HuH-7 (cell line): ENCODE measurements at places on chromosomes 6 and 20.

DNA sequence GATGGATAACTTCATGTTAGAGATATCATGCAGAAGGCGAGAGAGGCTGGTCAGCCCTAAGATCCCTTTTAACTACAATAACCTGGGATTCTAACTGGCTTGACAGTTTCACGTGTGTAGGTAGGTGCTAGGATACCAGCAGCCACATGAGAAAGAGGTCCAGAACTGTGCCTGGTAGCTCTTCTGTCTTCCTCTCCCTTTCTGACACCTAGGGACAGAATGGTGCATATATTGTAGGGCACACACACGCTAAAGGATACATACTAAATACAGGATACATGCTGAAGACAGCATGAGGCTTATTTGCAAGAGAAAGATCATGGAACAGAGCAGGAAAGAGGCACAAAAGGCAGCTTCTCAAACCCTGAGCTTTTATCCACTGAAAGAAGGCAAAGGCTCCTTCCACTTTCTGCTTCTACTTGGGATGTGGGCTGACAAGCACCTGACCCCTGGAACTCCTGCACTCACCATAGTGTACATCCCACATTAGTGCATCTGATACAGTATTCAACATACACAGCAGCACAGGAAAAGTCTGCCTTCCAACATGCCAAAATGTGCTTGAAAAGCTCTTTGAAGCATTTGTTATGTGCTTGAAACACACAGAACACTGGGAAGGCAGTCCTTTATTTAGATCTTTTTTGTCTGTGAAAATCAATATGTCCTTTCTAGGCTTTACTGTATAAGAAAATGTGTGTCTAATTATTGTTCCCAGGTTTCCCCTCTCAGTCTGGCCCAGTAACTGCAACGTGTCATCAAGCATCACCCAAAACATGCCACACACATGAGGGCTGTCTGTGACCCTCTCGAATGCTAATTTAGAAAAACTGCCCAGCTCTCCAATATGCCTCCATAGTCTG lies 3.2 kb downstream of the SLC22A23 start:
- no peak for DNase-seq

GRCh38 chr20:10672624-10673127 lies 1.1 kb downstream of the JAG1 start:
- no peak for DNase-seq

DNA sequence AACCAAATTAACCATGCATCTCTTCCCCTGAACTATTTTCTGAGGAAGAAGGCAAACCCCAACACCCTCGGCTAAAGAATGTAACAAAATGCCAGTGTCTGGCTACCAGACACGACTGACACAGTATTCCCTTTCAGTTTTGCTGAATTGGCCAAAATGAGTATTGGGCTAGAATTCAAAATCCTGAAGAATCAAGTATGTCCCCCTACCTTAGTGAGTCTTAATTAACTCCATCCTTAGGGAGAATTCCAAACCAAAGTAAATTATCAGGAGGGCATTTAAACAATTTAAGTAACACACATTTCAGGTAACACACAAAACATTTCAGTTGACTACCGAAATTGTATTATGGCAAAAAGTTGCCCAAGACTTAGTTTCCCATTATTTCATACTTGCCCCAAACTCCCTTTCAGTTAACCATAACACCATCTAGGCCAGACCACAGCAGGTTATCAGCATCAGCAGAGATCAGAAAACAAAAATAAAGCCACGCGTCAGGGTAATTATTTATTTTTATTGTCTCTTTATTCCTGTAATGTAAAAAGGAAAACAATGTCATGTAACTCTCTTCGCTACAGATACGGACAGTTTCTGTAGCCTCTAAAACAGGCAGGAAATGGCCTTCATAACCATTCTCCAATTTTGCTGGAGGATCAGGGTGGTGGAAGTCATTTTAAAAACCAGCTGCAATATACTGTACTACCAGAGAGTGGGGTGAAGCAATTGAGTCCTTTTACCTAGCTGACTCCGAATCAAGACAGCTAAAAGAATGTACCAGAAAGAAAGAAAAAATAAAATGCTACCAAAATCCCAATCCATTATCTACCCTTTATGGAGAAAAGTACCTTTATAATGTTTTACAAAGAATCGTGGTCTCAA lies 1.9 kb downstream of the SNX5 start:
- peak; percentile 74 for DNase-seq

GRCh38 chr6:166815629-166816028 lies 140.7 kb downstream of the RNASET2 start:
- no peak for DNase-seq

- DNase-seq = no peak
Measured at GRCh38 chr6:8130399-8130798, 28.1 kb upstream of the EEF1E1 start.

DNA sequence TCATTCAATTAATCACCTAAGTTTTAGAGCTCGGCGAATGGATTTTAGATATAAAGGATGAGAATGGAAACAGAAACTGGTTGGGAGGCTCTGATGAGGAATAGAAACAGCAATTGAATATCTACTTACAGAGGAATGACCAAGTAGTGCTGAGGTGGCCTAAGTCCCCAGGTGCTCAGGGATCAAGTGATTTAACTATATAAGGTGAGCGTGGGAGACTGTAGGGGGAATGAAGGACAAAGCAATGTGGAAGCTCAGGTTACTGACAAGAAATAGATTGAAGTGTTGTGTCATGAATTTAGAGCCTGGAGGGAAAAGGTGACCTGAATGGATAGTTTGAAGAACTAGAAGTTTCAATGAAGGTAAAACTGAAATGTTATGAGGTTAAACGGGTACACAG lies 495.4 kb upstream of the SOX4 start:
- no peak for DNase-seq

DNA sequence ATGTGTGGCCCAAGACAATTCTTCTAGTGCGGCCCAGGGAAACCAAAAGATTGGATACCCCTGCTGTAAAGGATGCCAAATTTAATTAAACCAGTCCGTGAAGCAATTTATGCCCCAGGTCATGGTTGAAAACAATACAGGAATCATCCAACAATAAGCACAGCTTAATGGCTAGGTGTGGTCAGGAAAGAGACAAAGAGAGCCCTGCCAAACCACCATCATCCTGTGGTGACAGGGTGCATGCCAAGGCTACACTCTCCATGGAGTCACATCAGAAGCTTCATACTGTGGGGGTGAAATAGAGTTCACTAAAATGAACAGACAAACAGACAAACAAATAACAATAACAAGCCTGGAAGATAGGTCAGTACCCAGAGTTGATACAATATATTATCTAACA lies 62.7 kb downstream of the DZANK1 start:
- DNase-seq = no peak

- no peak for DNase-seq
Measured at GRCh38 chr6:72661411-72661810, 39.5 kb downstream of the KCNQ5 start.

DNA sequence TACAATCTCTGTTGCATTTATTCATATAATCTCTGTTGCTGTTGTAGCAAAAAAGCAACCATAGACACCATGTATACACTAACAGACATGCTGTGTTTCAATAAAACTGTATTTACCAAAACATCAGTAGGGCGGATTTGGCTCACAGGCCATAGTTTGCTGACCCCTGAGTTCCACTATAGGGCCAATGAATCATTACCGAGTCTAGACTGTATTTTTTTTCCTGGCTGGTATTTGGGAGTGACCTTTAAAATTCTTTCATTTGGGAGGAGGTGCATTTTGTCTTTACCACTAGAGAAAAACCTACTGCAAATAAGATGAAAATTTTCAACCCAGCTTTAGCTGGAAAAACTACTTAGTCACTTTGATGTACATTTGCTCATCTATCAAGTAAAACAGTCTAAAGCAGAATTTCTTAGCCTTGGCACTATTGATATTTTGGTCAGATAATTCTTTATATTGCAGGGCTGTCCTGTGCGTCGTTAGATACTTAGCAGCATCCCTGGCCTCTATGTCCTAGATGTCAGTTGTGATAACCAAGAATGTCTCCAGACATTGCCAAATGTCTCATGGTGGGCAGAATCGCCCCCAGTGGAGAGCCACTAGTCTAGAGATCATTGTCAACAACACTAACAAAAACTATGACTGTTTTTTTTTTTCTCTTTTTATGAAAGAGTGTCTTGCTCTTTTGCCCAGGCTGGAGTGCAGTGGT lies 39.5 kb downstream of the DCBLD1 start:
- DNase-seq = no peak

- no peak for DNase-seq
Measured at GRCh38 chr20:14189794-14190402, 147.5 kb downstream of the FLRT3 start.

DNA sequence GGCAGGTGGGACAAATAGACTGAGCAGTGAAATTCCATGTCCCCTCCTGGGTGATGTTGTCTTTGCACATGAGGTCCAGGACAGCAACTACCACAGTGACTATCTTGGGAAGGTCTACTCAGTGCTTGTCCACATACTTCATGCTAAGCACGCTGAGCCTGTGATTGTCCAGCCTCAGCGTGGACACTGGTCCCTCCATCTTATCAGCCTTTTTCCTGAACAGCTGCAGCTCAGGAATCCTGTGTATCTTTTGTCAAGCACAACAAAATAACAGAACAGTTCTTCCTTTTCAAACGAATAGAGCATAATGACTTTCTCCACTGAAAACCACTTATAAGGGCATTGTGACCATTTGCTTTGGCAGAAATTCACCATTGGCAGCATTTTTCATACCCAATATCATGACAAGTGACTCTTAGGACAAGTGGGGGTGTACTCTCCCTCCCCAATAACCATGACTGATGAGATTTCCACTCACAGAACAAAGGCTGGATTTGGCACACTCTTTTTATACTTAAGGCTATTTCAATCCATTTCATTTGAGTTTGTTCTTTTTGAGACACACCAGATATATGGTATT lies 90.3 kb downstream of the FYN start:
- DNase-seq = no peak

GRCh38 chr6:107132330-107132954 lies 17.1 kb upstream of the BEND3 start:
- no peak for DNase-seq

- DNase-seq = no peak
Measured at GRCh38 chr20:17584689-17585088, 14.8 kb downstream of the DSTN start.

- DNase-seq = no peak
Measured at GRCh38 chr6:150878347-150879213, 13.1 kb downstream of the MTHFD1L start.

DNA sequence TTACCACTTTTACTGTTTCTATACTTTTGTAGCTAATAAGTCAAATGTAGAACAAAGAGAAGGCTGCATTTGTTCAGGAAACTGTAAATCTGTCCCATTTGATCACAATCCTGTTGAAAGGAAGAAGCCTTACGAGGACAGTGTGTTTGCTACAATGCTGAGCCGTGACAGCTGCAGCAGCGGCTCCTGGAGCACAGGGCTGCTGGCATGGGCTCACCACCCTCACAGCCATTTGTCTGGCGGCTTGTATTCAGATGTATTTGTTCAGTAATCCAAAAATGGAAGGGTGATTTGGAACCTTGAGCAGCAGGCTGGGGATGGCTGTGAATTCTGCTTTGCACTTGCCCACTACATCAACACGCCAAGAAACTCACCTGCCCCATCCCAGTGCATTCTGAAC lies 5.7 kb downstream of the TUBB2A start:
- DNase-seq = no peak

DNA sequence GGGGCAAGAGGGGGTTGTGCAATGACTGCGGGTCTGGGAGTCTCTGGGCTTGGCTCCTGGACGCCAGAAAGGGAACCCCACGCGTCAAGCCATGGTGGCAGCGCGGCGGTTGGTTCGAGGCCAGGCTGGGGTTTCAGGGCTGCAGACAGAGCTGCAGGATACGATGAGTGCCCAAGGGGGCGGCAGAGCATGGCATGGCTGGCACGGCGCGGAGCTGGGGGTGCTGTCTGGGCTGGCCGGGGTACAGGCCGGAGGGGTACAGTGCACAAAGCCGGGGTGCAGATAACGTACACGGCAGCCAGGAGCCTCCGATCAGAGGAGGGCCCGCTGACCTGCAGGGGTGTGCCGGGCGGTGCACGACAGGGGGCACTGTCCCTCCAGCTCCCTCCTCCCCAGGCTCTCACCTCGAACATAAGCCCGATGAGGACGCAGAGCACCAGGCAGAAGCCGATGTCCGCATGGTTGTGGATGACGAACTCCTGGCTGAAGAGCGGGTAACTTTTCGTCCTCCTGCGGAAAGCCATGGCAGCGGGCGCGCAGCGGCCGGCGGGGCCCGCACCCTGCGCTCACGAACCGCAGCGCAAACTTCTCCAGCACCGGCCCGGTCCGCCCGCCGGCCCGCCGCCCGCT lies 353 bp downstream of the TRAM2 start:
- peak; percentile 63 for DNase-seq

GRCh38 chr6:14711056-14711703 lies 534.7 kb upstream of the JARID2 start:
- DNase-seq = peak; percentile 17

DNA sequence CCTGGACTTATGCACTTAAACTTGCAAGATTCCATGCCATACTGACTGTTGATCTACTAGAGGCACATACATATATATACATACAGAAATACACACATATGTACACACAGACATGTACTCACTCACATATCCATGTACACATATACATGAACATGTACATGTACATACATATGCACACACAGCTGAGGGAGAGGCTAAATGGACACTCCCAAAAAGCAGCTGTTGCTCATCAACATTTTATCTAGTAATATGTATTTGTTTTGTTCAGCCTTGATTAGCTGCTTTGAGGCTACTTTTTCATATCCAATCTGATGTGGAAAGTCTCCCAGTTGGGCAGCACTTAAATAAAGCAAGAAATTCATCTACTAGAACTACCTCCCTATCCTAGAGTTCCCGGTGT lies 33.7 kb upstream of the FBXL4 start:
- DNase-seq = no peak

DNA sequence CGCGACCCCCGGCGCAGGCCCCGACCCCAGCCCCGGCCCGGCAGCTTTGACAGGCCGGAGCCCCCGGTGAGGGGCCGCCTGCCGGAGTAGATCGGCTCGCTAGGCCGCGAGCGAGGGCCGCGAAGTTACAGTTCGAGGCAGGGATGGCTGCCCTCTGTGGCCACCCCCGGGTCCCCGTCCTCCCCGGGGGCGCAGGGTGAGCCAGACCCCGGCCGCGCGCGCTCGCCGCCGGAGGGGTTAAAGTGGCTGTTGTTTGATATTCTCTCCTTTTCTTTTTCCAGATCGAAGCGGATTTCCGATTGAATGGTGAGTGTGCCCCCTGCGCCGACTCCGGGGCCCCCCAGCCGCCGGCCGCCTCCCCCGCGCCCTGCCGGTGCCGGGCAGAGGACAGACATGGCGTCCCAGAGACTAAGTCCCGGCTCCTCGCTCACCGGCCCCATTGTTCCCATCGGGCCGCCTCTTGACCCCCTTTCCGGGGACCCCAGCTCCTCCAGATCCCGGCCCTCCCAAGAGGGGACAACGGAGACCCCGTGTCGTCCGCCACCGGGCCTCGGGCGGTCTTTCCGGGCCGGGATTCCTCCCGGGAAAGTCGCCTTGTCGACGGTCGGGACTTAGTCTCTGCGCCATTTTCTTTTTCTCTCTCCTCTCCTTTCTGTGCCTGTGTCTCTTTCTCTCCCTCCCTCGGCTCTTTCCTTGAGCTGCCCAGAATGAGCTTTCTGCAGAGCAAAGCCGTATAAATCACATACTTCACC lies 704 bp downstream of the TOP1 start:
- DNase-seq = no peak
